ENCODE measurements at places on chromosomes 4 and X.
A peak's percentile ranks its signal among the peaks of the same experiment; 100 is the strongest.

- no peak for DNase-seq
Observed at GRCh38 chr4:146072376-146072775, 103.1 kb upstream of the LSM6 start.

DNA sequence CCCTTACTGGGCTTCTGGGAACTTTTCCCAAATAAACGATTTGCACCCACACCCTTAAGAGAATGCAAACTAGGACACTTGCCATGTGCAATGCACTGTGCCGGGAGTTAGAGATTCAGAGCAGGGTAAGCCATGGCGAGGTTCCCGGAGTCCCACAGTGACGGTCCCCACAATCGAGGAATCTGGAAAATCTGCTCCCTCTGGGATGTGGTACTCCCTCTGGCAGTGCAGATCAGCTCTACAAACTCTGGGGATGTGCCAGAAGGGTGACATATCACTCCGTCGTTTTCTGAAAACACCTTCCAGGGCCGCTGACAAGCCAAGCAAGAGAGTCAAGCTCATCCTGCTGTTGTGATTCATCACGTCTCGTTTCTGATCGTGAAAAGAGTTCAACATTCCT lies 537.5 kb downstream of the BCOR start:
- DNase-seq: no peak

GRCh38 chr4:38519666-38520065 lies 144.3 kb upstream of the KLF3 start:
- no peak for DNase-seq

DNA sequence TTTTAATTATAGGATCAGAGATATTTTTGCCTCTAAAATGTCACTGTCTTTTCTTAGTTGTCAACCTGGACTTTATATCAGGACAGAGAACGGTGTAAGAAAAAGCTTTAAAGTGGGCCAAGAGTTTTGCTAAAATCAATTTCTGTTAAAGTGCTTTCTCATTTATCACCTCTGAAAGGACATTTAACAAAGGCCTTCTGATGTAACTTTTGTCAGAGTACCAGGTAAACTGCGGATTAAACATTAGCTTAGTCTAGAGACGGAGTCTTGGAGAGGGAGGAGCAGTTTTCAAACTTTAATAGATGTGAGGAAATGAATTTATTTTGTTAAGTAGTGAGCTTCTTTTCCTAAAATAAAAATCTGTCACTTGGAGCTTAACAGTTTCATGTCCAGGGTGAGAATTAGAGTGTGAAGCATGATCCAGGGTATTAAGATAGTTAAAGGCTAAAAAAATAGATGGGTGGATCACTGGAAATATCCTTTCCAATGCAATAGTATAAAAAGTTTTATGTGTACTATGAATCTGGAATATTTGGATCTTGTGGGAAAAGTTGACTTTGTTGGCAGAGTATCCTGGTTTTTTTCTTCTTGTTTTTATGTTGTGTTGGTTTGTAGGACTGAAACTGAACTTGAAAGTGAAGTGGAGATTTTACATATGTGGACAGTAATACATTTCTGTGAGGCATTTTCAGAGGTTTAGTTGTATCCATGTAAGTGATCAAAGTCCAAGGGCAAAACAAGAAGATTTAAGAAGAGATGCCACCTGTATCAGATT lies 33.6 kb upstream of the BMPR1B start:
- DNase-seq: no peak

DNA sequence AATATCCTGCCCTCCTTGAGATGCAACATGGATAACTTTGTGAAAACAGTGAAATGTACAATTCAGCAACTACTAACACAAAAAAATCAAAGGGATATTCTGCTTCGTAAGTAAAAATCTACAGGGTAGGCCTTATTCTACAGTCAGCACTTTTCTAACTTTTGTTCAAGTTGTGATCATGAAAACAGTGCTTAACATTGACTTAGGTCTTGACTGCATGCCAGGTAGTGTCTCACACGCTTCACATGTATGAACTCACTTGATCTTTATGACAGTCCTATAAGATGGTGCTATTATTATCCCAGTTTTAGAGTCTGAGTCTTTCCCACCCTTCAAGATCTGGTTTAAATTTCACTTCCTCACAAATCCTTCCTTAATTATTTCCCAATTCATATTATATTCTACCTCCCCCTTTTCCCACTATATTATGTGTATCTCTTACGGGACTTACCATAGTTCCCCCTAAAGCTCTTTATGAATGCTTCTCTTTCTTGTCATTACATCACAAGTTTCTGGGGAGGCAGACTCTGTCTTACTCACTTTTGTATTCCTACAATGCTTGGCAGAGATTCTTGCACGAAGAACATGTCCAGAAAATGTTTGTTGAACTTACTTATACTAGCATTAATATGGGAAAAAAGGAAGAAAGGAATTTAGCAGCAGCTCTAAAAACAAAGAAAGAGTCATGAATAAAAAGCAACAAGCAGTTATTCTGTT lies 179.8 kb downstream of the SCFD2 start:
- no peak for DNase-seq

- no peak for DNase-seq
Observed at GRCh38 chr4:117893207-117893606, 141.1 kb upstream of the NDST3 start.

DNA sequence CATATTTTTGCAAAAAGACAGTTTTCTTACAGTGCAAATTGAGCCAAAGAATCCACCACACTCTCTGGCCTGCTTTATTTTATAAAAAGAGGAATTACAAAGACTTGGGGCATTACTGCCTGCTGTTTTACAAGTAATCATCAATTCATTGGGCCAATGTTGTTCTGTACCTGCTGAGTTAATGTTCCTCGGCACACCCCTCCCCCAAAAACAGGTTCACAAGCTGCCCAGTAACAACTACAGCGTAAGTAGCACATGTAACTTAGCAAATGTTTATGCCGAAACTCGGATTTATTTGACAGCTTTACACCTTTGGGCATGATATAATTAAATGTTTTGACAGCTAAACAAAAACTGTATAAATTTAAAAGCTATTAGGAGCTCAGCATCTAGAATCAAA lies 214.6 kb upstream of the MAB21L2 start:
- no peak for DNase-seq

- no peak for DNase-seq
Observed at GRCh38 chr4:65617416-65617815, 52.9 kb downstream of the EPHA5 start.

DNA sequence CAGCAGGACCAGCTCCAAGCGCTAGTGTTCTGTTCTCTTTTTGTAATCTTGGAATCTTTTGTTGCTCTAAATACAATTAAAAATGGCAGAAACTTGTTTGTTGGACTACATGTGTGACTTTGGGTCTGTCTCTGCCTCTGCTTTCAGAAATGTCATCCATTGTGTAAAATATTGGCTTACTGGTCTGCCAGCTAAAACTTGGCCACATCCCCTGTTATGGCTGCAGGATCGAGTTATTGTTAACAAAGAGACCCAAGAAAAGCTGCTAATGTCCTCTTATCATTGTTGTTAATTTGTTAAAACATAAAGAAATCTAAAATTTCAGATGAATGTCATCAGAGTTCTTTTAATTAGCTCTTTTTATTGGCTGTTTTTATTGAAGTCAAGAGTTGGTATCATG lies 186.5 kb downstream of the AR start:
- no peak for DNase-seq

GRCh38 chrX:39204945-39205344 lies 403.7 kb downstream of the MID1IP1 start:
- DNase-seq: no peak

DNA sequence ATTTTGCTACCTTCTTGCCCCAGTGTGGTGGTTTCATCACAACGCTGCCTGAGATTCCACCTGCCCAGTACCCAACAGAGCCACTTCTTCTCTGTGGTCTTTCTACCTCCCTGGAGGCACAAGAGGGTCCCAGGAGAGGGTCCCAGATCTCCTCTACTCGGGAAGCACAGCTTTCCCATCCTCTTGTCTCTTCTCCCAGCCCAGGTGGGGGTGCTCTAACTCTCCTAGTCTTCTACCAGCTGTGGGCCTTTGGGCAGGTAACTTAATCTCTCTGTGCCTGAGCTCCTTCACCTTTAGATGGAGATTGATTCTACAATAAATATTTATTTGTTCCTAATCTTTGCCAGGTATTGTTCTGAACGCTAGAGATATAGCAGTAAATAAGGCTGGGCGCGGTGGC lies 1.8 kb upstream of the HPGDS start:
- no peak for DNase-seq

DNA sequence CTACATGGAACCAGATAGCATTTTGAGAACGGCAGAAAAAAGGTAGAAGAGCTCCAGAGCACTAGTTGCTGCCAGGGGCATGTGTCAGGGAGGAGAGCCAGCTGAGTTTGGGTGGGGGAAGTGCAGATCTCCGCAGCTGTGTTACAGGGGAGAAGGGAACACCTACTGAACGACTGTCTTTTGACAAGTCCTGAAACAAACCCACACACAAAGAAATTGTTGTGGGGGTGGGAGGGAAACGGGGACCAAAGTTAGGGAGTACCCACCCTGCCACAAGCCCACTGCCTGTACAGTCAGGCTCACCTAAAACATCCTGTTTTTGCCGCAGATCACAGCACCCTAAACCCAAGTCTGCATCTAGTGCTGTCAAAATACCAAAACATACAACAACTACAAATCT lies 55.5 kb downstream of the LEF1 start:
- DNase-seq: no peak

- DNase-seq: no peak
Observed at GRCh38 chr4:140497405-140497746, 717 bp downstream of the MGAT4D start.

DNA sequence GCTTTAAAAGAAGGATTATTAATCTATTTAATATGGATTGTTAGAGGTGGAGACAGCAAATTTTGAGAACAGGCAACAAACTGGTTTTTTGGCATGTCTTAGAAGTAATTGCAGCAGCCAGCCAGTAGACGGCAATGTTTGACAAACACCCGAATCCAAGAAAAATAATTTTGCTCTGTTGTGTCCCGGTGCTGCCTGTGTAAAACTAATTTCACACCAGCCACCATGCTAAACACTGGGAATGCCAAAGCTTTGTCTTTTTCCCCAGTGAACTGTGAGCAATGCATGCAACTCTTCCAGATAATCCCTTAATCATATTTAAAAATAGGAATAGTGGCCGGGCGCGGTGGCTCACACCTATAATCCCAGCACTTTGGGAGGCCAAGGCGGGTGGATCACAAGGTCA lies 25.9 kb downstream of the SMIM31 start:
- DNase-seq: peak; percentile 7

GRCh38 chrX:57519578-57520118 lies 72.2 kb upstream of the ZXDB start:
- DNase-seq: no peak

DNA sequence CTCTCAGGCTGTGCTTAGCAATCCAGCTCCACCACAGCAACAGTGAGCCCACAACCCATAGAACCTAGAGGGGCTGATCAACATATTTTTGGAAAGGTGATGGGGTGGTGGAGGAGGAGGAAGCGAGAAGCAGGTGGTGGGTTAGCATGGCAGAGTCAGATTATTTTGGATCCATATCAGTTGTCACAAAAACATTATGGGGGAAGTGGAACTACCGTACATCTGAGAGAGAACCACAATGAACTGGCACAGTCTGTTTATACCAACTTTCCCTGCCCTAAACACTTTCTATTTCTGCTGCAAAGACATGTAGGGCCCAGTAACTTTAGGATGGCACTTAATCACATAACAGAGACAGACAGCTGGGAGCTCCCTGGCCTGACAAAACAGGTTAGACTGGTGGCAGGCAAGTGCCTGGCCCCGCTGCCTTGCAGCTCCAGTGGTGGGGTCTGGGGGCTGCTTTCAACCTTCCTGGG lies 4.3 kb downstream of the SLC9A7 start:
- DNase-seq: no peak

DNA sequence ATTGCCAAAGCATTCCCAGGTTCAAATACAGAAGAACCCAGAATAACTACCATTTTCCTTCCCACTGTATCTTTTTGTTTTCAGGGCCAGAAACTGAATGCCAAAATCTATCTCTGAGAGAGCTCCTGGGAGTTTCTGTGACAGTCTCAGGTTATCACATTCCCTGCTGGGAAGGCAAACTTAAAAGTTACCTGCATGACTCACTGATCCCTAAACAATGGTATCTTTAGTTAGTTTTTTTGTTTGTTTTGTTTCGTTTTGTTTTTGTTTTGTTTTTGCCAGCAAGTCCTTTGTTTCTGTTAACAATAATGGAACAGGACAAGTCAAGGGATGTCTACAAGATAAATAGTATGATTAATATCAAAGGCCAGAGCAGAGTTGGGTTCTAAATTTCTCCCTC lies 34.3 kb downstream of the PAPSS1 start:
- DNase-seq: no peak

- DNase-seq: no peak
Observed at GRCh38 chr4:145898926-145899531, 39.6 kb downstream of the ZNF827 start.

GRCh38 chr4:76748649-76749048 lies 149.3 kb downstream of the SOWAHB start:
- no peak for DNase-seq

- DNase-seq: no peak
Observed at GRCh38 chrX:119391279-119391678, 7.9 kb upstream of the SLC25A43 start.

DNA sequence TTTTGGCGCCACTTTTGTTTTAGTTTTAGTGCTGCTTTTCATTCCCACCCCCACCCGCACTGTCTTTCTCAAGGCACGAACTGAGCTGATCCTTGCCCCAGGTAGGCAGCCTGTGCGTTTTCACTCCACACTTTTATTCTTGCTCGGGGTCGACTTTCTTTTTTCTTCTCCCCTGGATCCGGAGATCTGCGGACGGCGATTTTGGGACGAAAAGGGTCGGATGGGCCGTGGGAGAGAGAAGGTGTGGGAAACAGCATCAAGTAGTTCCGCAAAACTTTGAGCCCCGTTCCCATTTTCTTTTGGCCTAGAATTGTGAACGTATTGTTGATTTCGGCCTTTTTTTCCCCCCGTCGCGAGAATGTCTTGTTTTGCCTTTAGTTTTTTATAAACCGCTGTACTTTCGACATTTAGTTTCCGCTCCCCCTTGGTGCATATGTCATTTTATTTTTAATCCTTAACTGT lies 531 bp downstream of the STAG2 start:
- peak; percentile 76 for DNase-seq

DNA sequence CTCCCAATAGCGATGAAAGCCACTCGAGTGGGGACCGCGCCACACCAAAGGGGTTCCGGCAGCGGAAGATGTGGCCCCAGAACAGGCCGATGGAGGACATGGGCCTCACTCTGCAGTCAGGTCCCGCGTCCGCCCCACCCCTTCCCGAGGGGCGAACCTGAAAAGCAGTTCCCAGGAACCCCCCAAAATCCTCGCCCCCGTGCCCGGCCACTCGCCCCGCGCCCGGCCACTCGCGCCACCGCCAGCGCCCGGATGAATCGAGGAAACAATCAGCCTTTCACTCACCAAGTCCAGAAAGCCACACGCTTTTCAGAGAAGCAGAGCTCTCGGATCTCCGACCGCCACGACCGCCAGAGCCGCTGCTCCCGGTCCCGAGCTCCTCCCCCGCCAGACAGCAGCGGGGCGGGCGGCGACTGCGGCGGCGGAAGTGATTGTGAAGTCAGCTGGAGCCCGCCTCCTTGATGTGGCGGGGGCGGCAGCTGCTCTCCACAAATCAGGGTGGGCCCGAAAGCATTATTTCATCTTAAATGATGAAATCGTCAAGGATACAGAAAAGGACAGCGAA lies at the start of gene PJA1:
Gene PJA1, minus strand, starts transcription at position 367 of the 565 bp plus-strand sequence. CDS start 2,380 bp downstream, outside the sequence.
- DNase-seq: peak; percentile 62

- no peak for DNase-seq
Observed at GRCh38 chrX:48894891-48895290, 2.7 kb downstream of the TIMM17B start.
